AG08395 (cell line): ENCODE measurements at places on chromosomes 16 and 17.

DNA sequence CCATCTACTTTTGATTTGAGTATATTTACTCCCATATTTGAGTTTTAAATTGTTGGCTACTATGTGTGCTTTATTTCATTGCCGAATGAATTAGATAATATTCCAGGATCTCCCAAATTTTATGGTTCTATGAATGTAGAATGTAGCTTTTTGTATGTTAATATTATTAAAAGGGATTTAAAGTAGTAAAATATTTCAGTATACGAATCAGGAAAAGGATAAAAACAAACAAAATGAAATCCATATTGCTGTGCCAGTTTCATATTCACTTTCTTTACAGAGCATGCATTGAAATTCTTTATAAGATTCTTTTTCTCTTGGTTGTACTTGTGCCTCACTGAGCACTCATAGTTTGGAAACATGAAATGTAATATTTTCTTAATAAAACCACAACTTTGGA lies 155.1 kb downstream of the CHD9 start:
- no peak for DNase-seq

DNA sequence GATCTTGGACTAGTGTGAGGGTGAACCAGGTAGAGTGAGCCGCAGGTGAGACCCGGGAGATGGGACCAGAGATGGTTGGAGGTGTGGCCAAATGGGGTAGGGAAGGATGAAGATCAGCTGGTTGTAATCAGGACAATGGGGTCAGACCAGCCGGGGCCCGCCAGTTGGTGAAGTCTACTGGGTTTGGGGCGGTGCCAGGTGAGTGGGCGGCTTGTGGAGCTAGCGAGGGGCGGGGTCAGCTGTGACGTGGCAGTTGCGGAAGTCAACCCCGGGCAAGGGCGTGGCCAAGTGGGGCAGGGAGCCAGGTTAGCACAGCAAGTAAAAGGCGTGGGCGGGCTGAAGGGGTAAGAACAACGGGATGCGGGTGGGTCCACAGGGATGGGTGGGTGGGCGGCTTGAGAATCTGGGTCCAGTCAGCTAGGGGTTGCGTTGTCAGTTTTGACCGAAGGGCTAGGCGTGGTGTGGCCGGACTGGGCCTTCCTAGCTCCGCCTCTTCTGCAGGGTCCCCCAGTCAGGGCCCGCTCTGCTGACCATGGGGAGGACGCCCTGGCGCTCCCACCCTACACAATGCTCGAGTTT lies 25.5 kb upstream of the ALKBH5 start:
- peak; percentile 81 for DNase-seq

GRCh38 chr17:63945784-63946439 lies 13.8 kb upstream of the CD79B start:
- no peak for DNase-seq

DNA sequence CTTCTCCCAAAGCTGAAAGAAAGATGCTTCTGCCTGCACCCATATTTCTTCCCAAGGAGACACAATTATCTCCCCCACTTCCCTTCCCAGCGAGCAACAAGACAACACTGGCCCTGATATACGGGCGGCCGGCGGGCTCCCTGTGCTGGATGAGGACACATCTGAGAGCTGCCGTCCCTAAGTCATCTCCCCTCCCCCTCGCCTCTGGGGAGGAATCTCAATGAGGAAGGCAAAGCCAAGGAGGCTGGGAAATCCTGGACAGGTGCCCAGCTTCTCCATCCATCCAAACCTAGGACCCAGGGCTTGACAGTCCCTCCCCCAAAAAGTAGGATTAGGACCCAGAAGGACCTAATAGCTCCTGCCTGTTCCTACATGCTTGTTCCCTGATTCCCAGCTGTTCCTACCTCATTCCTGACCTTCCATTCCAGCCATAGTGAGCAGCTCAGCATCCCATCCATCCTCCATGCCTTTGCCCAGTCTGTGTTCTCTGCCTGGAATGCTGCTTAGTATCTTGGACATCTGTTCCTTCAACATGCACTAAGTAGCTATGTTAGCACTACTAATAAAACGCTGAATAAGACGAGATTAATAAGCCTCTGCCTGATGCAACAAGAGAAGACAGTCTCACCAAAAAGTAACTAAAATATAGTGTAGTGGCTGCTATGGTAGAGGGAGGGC lies 167.9 kb downstream of the CCT6B start:
- DNase-seq: no peak

- no peak for DNase-seq
Observed at GRCh38 chr17:17709815-17710321, 28.6 kb downstream of the RAI1 start.

DNA sequence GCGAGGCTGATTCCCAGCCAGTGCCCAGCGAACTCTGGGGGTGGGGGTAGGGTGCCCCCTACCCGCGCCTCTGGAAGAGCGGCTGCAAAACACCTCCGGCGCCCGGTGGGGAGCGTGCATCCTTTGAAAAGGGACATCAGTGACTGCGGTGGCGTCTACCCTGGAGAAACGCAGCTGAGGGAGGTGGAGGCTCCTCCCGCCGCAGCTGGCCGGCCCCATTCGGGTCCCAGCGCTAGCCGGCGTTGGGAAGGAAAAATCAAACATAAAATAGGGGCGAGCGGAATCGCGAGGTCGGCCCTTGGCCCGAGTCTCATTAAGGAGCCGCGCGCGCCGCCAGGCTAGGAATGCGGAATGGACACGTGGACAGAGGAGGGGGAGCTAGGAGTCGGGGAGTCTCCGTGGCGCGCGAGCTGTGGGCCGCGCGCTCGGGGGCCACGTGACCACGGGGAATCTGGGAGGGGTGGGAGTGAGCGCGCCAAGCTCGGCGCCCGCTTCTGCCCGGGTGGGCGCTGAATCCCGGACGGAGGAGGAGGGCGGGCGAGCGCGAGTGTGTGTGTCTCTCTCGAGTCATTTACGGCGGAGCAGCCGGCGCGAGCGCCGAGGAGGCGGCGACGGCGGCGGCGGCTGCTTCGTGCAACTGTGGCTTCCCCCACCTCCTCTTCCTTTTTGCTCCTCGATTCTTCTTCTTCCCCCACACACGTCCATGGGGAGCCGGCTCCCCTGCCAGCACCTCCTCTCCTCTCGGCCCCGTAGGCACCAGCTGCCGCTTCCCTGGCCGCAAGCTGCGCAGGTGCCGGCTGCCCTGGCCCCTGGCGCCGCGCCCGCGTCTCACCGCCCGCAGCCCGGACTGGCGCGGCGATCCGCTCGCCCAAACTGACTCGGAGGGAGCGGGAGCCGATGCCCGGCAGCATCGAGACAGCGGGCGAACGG lies at the start of gene TMEM132E:
TMEM132E (plus strand) TSS at position 566 of the 930 bp plus-strand sequence. CDS start 1,495 bp downstream, outside the sequence.
- no peak for DNase-seq

- no peak for DNase-seq
Observed at GRCh38 chr17:2194889-2195335, 108.7 kb downstream of the SMG6 start.

GRCh38 chr16:72858665-72859493 lies 189.0 kb downstream of the ZFHX3 start:
- no peak for DNase-seq

- DNase-seq: no peak
Observed at GRCh38 chr17:66175892-66176291, 16.0 kb downstream of the CEP112 start.

DNA sequence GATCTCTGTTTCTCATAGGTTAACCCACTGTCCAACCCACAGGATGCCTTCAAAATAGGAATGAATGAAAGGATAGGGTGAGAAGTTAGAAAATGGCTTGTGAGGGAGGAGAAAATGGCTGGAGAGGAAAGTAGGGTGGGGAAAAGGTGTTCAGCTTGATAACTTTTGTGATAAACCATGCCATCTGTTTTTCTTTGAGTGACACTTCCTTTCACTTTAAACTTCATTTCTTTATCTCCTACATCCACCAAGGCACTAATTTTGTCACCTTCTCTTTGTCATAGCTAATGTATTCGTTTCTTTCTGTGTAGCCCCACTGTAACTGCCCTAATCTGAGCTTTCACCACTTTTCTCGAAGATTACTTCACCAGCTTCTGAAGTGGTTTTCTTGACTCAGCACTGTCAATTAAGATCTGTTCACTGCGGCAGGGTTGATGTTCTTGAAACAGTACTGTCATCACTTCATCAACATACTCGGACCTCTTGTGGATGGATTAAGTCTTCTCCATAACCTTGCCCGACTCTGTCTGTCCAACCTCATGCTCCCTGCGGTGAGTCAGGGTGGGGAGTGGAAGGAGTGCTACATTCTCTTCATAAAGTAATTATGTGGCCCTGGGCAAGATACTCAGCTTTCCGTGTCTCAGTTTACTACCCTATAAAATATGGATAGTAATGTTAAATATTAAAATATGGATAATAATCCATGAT lies 5.5 kb upstream of the KRT10 start:
- no peak for DNase-seq

DNA sequence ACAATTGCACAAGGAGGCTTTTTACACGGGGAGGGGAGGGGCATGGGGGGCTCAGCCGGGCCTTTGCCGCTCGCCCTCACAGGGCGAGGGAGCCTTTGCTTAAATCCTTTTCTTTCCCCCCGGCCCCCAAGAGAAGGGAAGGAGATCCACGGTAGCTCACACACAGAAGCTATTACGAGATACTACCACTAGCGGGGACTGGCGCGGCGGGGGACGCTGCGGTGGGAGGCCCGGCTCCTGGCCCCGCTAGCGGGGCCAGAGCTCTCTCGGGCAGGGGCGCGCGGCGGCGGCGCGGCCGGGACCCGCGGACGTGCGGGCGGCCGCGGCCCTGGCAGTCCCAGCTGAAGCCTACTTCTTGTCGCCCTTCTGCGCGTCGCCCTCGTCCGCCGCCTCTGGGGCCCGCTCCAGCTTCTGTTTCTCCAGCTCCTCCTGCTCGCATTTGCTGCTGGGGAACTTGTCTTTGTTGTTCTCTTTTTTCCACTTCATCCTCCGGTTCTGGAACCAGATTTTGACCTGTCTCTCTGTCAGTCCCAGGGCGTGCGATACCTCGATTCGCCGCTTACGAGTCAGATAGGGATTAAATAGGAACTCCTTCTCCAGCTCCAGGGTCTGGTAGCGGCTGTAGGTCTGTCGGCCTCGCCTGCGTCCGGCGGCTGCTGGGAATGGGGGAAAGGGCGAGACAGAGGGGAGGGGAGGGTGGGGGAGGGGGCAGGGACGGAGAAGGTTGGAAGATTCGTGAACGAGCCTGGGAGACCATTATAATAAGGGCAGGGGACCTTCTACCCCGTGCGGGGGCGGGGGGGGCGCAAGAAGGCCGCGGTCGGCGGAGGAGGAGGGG lies 2.0 kb downstream of the HOXB8 start:
- DNase-seq: peak; percentile 41

DNA sequence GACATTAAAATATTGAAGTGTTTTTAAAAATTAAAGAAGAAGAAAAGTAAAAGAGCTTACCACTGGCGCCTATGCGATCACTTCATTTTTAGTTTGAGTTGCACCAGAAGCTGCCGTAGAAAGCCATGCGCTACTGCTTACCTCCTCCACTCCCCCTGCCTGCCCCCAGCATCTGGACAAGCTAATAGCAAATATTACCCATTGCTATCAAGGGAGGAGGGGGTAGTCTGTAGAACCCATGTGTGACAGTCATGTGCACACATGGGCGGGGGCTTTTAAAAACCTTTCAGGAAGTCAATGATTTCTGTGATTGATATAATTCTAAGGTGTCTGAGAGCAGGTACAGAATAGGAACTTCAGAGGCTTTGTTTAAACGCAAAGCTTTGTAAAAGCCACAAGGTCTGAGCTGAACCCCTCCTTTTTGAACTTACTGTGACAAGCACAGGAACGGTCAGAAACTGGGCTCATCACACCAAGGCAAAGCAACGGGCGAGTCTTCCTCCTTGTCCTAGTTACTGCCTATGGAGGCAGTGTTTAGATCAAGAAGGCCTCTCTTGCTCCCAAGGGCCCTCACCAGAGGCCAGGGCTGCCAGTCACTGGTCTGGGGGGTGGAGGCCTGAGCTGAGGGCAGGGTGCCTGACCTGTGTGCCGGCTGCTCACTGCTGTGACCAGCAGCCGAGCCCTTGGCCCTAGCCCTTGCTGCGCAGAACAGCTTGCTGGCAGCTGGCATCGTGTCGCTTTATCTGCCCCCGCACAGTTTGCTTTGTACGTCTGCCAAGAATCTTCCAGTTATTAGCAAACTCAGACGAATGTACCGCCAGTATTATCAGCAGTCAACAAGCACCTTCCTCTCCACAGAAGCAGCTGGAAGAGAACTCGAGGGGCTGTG lies 15.0 kb downstream of the GINS2 start:
- DNase-seq: peak; percentile 20

GRCh38 chr16:69839240-69839688 lies 77.1 kb downstream of the WWP2 start:
- no peak for DNase-seq

DNA sequence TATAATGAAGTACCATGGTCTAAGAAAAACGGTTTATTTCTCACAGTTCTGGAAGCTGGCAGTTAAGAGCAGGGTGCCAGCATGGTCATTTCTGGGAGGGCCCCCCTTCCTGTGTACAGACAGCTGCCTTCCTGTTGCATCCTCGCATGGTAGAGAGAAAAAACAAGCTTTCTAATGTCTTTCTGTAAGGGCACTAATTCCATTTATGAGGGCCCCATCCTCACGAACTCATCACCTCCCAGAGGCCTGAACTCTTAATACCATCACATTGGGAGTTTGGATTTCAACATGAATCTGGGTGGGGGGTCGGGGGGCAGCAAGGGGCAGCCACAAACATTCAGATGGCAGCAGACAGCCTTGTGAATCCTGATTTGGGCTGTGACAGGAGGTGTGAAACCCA lies 149.7 kb downstream of the CCDC182 start:
- DNase-seq: no peak

DNA sequence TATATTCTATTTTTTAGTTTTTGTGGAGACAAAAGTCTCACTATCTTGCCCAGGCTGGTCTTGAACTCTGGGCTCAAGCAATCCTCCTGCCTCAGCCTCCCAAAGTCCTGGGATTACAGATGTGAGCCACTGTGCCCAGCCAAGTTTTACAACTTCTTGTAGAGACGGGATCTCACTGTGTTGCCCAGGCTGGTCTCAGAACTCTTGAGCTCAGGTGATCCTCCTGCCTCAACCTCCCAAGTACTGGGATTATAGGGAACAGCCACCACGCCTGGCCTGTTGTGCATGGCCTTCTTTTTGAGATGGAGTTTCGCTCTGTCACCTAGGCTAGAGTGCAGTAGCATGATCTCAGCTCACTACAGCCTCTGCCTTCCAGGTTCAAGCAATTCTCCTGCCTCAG lies 6.2 kb upstream of the CENPT start:
- no peak for DNase-seq

DNA sequence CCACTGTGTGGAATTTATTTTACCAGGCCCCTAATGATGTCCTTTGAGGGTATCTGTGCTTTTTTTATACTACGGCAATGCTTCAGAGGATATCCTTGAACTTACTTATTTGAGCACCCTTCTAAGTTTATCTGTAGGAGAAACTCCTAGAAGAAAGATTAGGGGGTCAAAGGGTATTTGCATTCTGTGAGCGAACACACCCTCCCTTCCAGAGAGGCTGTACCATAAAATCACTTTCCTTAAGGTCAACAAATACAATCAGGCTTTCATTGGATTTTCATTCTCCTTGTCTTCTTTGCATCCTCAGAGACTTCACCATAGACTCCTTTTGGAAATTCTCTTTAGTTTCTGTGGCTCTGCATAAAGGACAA lies 4.7 kb upstream of the C1QTNF1 start:
- no peak for DNase-seq

- DNase-seq: peak; percentile 62
Observed at GRCh38 chr17:8041249-8041928, 2.5 kb downstream of the ALOX15B start.

GRCh38 chr17:50917418-50917743 lies 51.2 kb upstream of the TOB1 start:
- no peak for DNase-seq

GRCh38 chr16:15757630-15758251 lies 99.1 kb downstream of the MYH11 start:
- no peak for DNase-seq
